ENCODE measurements at places on chromosomes 7 and 10. TPM values are rescaled to one million over a fixed set of nuclear protein-coding genes. Genes with fewer than 3 reads are reported as not detected.
A peak's percentile ranks its signal among the peaks of the same experiment; 100 is the strongest.

The IFIT1B gene
- total RNA-seq = 0.93 TPM

The SPDYE5 gene
- 0.78 TPM for total RNA-seq

The KCNH2 gene
- 33.3 TPM for total RNA-seq

The OPN4 gene
- 0.35 TPM for total RNA-seq

GRCh38 chr10:44300666-44301649 lies 83.9 kb downstream of the CXCL12 start:
- ATAC-seq = peak; percentile 91

DNA sequence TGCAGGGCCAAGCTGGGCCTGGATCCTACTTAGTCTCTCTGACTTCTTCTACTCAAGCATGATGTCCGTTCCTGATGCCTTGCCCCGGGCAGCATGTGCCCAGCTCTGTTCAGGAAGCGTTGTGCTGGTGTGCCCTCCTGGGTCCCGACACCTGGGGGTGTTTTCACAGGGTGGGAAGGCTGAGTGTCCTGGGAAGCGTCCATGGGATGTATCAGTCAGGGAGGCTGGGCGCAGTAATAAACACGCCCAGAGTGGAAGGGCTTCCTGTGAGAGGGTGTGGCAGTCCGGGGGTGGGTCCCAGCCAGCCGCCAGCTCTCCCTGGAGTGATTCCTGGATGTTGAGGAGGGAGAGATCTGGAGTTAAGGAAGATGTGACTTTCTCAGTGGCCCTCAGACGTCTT lies 29.0 kb downstream of the FOXK1 start:
- no peak for ATAC-seq

DNA sequence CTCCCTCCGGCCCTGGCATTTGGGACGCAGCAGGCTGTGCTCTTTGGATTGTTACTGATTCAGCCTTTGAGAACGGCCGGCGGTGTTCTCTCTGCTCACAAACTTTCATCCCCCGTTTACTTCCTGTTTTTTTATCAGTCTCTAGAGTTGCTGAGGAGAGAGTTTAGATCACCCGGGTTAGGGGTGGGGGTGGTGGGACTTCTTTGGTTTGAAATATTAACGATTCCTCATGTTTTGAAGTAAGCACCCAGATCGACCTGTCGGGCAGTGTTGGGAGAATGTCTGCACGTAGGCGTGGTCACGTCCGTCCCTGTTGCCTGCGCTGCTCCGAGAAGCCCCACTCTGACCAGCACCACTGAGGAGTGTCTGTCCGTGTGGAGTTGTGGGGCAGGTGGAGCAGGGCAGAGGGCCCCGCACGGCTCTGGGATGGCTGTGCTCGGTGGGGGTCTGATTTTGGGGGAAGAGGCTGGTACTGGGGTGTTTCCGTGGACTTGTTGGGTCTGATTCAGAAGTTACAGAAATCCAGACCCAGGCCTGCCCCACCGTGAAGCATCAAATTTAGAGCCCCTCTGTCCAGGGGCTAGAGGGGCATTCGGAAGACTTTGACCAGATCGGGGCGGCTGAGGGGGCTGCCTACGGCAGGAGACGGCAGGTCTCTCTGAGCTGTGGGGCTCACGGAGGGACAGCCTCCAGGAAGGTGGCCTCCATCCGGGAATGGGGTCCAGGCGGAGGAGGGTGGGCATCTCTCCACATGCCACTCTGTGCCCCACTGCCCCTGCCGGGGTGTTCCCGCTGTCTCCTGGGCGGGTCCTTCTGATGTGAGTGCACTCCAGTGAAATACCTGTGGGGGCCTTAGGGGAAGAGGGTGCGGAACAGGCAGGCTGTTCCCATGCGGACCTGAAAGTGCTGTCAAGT lies 7.4 kb downstream of the INPP5A start:
- ATAC-seq = no peak
